Upper lobe of left lung (tissue), 6 donors: ENCODE measurements at places on chromosomes 13 and 19.

GRCh38 chr13:32200741-32201140, 114.4 kb downstream of the ZAR1L start:
- no peak for DNase-seq

DNA sequence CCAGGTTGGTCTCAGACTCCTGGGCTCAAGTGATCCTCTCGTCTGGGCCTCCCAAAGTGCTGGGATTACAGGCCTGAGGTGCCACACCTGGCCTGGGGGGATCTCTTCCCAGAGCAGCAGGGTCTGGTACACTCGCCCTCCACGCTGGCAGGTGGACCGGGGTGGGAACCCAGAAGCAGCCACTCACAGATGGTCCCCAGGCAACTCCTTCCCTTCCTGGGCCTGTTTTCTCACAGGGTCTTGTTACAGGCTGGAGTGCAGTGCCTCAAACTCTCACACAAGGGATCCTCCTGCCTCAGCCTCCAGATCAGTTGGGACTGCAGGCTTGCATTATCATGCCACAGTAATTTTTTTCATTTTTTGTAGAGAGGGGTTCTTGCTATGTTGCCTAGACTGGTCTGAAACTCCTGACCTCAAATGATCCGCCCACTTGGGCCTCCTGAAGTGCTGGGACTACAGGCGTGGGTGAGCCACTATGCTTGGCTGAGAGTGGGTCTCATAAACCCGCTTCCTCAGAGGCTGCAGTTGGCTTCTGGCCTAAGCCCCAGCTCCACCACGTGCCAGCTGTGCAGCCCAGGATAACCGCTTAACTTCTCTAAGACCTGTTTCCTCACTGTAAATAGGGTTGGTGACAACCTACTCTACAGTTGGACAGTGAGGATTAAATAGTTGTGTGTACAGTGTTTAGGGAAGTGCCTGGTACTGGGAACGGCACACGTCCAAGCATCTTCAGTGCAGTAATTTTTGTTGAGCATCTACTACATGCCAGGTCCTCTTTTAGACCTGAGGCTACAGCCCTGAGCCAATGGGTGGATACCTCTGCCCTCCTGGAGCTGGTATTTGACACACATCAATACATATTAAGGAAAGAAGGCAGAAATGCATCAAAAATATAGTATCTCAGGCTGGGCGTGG, 871 bp upstream of the CCER2 start:
- DNase-seq = no peak

DNA sequence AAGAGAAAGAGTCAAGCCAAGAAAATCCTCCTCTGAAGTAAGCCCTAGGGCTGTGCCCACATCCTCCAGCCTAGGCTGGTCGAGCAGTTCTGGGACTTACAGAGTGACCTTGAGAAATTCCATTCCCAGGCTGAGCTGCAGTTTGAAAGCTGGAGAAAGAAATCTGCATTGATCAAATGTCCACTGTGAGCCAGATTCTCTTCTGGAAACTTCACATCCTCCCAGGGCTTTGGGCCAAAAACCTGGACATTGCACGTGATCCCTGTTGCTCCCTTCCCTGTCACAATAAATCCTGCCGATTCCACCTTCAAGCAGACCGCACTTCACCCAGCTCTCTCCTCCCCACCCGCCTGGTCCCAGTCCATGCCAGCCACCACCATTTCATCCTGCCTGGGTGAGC, 15.7 kb downstream of the TMEM143 start:
- DNase-seq = no peak

- DNase-seq = no peak
Observed at GRCh38 chr19:40872209-40872608, 9.8 kb downstream of the CYP2A7 start.

GRCh38 chr13:37074703-37075102, 15.2 kb upstream of the SUPT20H start:
- DNase-seq = no peak

DNA sequence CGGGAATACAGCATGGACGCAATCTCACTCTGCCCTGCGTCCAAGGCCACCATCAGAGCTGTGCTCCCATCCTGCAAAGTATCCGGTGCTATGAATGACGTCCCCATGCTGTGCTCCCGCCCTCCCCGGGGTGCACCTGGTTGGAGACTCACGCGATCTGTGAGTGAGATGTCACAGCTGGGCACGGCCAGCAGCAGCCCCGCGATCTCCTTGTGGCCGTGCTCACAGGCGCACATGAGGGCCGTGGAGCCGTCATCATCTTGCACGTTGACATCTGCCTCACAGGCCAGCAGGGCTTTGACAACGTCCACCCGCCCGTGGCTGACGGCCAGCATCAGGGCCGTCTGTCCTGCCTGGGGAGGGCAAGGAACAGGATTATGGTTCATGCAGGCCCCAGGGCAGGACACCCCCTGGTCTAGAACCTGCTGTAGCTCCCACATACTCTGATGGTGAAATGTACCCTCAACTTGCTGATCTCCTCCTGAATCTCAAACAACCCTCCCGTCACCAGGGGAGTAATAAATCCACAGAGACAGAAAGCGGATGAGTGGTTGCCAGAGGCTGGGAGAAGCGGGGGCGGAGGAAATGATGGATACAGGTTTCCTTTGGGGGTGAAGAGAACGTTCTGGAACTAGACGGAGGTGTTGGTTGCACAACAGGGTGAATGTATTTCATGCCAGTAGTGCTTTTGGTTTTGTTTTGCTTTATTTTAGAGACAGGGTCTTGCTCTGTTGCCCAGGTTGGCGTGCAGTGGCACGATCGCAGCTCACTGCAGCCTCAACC, 14.5 kb upstream of the SPC24 start:
- DNase-seq = no peak

GRCh38 chr19:5667751-5668271, 12.5 kb downstream of the MICOS13 start:
- DNase-seq = peak; percentile 81

DNA sequence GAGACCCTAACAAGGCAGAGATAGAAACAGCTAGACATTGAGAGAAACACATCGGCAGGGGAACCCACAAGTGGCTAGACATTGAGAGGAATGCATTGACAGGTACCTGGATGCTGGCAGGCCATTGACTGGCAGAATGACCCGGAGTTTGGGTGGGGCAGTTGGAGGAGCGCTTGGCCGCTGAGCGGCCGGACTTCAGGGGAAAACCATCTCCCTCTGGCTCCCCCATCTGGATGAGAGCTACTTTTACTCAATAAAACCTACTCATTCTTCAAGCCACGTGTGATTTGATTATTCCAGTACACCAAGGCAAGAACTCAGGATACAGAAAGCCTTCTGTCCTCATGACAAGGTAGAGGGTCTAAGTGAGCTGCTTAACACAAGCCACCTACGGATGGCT, 473.4 kb downstream of the SLITRK5 start:
- no peak for DNase-seq

- DNase-seq = no peak
Observed at GRCh38 chr13:70432276-70432805, 324.1 kb upstream of the KLHL1 start.

DNA sequence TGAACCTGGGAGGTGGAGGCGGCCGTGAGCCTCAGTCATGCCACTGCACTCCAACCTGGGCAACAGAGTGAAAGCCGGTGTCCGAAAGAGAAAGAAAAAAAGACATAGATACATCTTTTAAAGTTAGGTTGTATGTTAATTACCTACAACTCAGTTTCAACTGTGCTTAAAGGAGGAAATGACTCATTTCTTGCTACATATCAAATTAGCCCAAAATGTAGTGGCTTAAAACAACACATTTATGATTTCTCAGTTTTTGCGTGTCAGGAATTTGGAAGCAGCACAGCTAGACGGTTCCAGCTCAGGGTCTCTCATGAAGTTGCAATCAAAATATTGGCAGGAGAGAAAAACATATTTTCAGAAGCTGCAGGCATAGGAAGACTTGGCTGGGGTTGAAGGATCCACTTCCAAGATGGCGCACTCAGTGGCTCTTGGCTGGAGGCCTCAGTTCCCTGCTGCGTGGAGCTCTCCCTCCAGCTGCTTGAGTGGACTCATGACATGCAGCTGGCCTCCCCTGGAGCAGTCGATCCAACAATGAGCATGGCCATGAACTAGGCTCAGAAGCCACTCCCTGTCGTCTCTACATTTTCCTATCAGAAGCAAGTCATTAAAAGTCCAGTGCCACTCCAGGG, 7.1 kb downstream of the LDLR start:
- no peak for DNase-seq

DNA sequence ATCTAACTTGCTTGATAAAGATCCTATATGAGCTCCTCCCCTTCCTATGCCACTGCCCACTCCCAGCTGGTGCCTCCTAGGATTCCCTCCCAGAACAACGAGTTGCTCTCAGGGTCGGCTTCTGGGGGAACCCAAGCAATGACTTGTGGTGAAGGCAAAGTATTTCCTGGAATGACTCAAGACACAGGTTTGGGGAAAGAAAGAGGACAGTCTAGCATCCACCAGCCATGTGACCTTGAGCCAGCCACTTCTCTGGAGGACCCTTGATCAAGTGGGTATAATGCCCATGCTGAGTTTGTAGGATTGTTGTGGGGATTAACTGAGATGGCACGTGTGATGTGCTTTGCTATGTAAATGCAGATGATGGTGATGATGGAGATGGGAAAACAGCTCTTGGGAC, 33.0 kb downstream of the MBD3L2B start:
- DNase-seq = no peak

GRCh38 chr13:98471934-98472333, 105.0 kb downstream of the STK24 start:
- DNase-seq = no peak

DNA sequence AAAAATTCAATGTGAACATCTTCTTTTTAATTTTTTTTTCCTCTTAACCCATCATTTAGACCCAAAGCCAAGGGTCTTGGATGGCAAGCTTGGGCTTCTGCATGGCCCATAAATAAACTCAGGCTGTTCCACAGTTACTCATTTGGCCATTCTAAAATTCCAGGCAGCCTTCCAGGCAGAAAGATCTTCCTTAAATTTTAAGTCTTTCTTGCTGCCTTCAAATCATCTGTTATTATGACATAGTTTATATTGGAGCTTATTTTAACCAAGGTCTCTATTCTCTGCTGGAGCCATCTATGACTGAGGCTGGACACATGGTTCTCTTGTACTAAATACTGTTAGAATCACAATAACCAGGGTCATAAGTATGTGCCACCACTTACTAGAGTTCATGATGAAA, 317.3 kb upstream of the MAB21L1 start:
- no peak for DNase-seq

GRCh38 chr19:17156947-17157302, 58.2 kb upstream of the USE1 start:
- peak; percentile 57 for DNase-seq

DNA sequence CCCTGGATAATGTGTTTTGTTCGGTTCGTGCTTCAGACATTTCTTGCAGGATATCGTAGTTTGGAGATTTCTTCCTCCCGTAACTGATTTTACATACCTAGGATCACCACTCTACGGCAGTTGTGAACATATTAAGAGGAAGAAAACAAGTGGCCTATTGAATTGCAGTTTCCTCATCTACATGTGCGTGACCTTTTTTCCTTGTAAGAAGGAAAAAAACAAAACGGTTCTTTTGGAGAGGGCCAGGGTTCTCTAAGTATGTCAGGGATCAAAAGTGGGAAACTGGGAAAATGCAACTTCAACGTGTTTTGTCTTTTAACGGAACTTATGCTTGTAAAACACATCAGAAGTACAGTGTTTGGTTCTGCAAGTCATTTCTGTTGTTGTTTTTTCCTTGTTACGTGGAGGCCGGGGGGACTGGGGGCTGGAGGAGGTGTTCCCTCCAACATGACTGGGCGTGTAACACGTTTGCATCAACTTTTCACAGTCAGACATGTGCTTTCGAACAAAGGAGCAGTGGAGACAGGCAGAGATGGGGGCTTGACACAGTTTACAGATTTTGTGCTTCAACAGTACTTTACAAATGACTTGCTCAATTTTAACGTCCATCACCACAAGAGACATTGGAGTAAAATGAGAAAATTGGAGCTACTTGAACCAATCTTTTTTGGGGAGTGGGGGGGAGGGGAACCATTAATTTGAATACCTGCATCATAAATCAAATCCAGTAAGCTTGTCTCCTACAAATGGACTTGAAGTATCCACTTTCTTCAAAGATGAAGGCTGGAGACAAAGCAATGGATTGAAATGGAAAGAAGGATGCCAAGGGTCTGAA, 3.8 kb downstream of the ZC3H4 start:
- DNase-seq = peak; percentile 47
